ENCODE measurements at places on chromosomes 16 and 17. TPM values are rescaled to one million over a fixed set of nuclear protein-coding genes. Genes with fewer than 3 reads are reported as not detected.

The PRSS27 gene
- polyA plus RNA-seq, result not detected

GRCh38 chr16:73610160-73610559, 562.2 kb upstream of the ZFHX3 start:
- DNase-seq, result no peak

The ANKFN1 gene
- not detected for polyA plus RNA-seq

The MYH13 gene
- not detected for polyA plus RNA-seq

DNA sequence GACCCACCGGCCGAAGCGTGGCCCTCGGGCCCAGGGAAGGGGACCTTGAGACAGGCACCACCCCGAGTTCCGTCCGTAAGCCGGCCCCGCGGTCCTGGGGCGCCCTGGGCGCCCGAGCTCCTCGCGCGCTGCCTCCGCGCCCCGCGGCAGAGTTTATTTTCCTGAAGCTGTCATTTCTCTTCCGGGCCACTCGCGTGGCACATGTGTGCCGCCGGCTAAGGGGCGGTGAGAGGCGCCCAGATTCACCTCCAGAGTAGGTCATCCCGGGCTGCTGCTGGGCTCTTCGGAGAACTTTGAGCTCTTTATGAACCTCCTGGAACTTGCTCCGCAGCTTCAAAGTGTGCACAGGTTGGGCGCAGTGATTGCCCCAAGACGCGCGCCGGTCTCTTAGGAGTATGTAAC, 489 bp downstream of the ZC3H18 start:
- no peak for DNase-seq

The KRTAP17-1 gene
- polyA plus RNA-seq, result not detected
